ENCODE measurements at places on chromosomes 16 and 17. TPM values are rescaled to one million over a fixed set of nuclear protein-coding genes. Genes with fewer than 3 reads are reported as not detected.
A peak's percentile ranks its signal among the peaks of the same experiment; 100 is the strongest.

DNA sequence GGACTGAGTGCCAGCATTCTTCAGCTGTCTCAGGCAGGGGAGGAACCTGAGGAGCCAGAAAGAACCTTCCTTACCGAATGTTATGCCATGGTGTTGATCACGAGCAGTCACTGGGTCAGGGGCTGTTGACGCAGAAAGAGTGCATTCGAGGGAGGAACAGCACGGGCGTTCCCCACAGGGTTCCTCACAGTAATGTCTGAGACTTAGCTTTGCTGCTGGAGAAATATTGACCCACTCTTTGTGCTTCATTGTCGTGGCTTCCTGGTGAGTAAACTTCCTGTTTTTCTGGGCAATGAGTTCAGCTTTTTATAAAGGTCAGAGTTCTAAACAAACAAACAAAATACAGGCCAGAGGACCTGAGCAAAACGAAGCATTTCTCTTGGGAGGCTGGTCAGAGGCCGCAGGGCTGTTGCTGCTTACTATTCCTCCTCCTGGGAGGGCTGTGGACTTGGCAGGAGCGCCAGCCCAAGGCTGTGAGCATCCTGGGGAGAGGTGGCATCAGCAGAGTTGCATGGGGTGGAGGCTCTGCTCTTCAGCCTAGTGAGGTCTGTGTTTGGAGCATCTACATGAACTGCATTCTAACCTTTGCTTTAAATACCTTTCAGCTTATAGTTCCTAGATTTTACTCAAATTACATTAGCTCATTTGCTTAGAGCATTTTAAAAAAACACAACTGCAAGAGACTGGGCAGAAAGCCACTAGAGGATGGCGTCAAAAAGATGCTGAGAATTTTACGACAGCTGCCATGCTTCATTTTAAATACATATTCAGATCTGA, 143.1 kb upstream of the CACNG5 start:
- peak; percentile 96 for DNase-seq

Gene UQCRC2
- total RNA-seq: 189 TPM

DNA sequence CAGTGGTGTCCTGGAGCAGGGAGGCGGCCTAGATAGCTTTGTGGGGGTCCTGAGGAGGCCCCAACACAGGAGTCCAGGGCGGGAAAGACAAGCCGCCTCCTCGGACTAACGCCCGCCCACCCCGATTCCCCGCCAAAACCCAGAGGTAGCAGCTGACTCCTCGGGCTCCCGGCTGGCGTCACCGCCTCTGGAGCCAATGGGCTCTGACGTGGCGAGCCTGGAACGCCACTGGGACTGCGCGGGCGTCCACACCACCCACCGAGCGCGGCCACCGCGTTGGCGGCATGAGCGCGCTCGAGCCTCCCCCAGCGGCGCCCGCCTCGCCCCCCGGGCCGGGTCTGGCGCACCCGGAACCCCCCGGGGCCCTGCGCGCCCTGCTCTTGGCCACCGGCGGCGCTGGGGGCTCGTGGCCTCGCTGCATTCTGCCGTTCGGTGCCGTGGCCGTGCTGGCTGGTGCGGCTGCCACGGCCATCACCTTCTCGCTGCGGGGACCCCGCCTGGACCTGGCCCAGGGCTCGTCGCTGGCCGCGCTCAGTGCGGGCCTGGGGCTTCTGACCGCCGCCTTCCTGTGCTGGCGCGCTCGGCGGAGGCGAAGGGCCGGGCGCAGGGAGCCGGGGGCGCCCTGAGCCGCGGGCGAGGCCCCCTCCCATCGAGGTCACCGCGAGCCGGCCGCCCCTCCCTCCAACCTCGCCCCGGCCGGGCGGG, 3.4 kb upstream of the NTN3 start:
- DNase-seq: peak; percentile 42

GRCh38 chr16:67445441-67445912, 14.6 kb downstream of the HSD11B2 start:
- no peak for DNase-seq

Gene ACSM2A
- total RNA-seq: not detected

GRCh38 chr16:12763517-12763916, 40.2 kb downstream of the CPPED1 start:
- peak; percentile 71 for DNase-seq

GRCh38 chr17:30351735-30352134, 17.9 kb upstream of the TMIGD1 start:
- no peak for DNase-seq

GRCh38 chr17:49564638-49565037, 11.0 kb upstream of the NXPH3 start:
- no peak for DNase-seq

DNA sequence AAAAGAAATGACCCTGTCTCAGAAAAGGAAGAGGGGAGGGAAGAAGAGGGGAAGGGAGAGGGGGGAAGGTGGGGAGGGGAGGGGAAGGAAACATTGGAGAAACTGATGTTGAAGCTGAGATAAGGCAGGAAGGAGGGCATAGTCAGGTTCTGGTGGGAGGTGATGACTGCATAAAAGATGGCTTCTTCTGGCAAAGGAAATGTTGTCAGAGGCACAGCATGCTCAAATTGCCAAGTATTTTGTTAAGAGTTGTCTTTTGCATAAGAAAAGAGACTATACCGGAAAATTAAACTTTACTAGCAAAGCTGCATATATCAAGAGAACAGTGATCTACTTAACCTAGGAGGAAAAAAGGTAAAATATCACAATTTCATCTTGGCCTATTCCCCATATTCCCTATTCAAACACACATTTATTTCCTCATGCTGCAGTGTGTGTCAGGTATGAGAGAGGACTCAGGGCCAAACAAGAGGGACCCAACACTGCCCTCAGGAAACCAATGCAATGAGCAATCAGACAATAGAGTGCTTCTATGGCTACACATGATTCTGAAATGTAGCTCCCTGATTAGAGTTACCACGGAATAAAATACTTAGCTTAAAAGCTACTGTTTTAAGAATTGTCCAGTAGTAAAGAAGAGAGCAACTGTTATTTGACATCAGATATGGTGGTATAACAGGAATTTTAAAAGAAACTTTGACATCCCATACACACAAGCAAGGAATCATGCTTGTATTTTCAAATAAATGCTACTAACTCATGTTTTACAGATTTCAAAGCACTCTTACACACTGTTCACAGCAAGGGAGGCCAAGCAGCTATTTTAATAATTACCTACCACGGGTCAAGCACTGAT, 80.9 kb downstream of the PARN start:
- peak; percentile 44 for DNase-seq

DNA sequence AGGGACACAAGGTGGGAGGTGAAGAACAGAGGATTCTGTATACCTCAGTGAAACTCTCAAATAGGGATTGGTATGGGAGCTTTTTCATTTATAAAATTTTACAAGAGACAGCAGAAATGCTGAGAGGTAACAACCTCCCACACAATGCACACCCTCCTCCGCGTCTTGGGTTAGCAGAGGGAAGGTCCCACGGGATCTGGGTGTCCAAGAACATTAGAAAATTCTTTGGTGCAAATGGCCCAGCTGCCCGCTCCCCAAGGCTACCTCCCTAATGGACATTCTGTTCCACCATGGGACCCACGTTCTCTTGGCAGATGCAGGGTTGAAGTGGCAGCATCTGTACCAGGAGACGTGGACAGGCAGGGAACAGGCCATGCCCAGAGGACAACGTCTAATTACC, 22.5 kb downstream of the GPR139 start:
- no peak for DNase-seq

DNA sequence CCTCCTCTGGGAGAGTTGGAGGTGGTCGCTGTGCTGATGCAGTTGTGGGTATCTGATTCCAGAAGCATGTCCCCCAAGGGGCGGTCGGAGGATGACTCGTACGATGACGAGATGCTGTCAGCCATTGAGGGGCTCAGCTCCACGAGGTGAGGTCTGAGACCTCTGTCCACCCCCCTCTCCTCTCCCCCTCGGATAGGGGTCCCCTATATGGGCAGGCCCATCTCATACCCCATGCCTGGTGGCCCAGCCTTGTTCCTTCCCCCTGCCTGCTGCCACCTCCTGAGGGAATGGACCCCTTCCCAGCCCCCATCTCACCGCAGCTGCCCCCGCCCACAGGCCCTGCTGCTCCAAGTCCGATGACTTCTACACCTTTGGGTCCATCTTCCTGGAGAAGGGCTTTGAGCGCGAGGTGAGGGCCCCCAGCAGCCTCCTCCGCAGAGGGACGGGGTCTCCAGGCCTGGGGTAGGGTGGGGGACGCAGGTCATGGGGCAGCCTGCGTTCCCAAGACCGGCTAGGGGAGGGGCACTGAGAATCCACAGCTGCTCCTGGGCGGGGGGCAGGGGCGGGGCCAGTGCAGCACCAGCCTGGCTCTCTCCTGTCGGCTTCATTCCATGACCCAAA, 39.2 kb downstream of the ADCY7 start:
- DNase-seq: no peak

GRCh38 chr16:31084584-31085302, 4.0 kb downstream of the PRSS53 start:
- no peak for DNase-seq

DNA sequence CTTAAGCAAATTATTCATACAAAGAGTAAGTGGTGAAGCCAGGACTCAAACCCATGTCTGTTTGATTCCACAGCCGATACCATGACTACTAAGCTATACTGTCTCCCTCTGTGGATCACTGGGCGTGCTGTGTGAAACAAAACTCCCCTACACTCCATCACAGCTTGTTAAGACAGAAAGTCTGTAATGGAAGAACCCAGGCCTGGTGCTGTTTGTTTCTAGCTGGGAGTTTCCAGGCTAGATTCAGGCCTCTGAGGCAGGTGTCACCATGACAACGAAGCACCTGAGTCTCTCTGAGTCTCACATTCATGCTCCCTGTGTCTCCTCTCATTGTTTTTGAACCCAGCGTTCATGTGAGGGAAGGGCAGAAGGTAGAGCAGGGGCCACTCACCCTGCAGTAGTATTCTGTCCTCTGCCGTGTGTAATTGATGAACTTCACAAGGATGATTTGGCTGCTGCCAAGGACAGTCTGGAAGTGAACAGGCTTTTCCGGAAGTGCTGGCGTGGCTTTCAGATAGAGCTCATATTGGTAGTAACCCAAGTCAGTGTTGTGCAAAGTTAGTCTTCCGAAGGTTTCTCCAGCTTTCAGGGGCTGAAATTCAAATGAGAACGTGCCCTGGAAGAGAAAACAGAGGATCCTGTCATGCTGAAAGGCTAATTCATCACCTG, 8.6 kb upstream of the VAC14 start:
- no peak for DNase-seq

GRCh38 chr17:78862073-78863023, 21.7 kb upstream of the USP36 start:
- peak; percentile 95 for DNase-seq

Gene STH
- not detected for total RNA-seq

Gene CCL3
- not detected for total RNA-seq

- peak; percentile 64 for DNase-seq
Measured at GRCh38 chr17:39547713-39548478, 59.8 kb downstream of the NEUROD2 start.

DNA sequence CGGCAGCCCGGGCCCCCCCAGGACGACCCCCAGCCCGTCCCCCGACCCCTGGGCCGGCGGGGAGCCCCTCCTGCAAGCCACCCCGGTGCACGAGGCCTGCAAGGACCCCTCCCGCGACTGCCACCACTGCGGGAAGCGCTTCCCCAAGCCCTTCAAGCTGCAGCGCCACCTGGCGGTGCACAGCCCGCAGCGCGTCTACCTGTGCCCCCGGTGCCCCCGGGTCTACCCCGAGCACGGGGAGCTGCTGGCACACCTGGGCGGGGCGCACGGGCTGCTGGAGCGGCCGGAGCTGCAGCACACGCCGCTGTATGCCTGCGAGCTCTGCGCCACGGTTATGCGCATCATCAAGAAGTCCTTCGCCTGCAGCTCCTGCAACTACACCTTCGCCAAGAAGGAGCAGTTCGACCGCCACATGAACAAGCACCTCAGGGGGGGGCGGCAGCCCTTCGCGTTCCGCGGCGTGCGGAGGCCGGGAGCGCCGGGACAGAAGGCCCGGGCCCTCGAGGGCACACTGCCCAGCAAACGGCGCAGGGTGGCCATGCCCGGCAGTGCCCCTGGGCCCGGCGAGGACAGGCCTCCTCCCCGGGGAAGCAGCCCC, 15.6 kb upstream of the ZFPM1 start:
- peak; percentile 17 for DNase-seq

DNA sequence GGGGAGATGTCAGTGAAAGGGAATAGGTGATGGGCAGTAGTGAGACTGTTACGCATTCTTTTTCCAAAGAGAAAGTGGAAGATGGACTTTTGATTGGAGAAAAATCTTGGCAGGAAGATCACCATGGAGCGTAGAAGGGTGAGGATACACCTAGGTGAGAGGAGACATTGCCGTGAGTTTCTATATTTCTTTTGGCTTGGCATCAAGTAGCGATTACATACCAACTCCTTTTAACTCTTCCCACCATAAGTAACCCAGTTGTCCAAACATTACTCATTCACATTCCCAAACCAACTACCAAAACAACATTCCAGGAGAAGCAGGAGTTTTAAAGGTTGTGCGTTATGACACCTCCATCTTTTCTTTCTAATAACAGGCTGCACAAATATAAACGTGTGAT, 10.7 kb upstream of the KRT28 start:
- DNase-seq: peak; percentile 58

Gene CDRT15
- not detected for total RNA-seq

DNA sequence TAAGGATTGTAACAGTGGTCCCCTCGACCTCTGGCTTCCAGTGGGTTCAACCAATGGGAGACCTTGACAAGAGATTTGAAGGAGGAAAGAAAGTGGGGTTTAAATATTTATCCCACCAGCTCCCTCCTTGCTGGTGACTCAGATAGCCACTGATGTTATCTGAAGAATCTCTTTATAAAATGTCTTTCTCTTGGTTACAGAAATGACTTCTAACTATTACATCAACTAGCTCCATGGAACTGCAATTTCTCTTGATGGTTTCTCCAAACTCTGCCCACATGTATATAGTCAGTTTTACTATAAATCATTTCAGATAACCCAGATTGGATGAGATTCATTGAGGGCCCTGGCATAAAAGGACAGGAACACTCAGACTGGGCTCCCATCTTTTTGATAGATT, 920.2 kb upstream of the SOX9 start:
- DNase-seq: no peak

Gene TERB1
- total RNA-seq: not detected

- peak; percentile 25 for DNase-seq
Measured at GRCh38 chr16:57999366-57999970, 1.0 kb downstream of the ZNF319 start.

Gene AKAP10
- total RNA-seq: 27.1 TPM

Gene KRT33B
- total RNA-seq: not detected

- DNase-seq: no peak
Measured at GRCh38 chr16:78705694-78706093, 606.2 kb downstream of the WWOX start.
